ENCODE measurements at places on chromosomes 7 and 10.
A peak's percentile ranks its signal among the peaks of the same experiment; 100 is the strongest.

DNA sequence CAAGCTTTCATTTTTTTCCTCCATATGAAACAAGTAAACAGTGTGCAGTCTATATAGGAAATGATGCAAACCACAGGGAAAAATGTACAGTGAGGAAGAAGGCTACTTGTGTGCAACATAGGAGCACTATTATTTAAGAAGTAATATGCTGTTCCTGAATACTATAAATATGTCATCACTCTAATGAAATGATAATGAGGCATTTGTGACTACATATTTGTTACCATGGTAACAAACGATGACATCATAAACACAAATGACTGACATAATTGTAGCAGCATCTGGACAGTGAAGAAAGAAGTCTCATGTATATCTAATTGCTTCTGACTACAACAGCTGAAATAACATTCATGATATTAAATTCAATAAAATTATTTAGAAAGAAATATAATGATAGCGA, 164.8 kb downstream of the C7orf25 start:
- H3K36me3 ChIP-seq = no peaks in the 10 kb centered on the region
- no peak overlapping the region for H3K27ac ChIP-seq

- no peak overlapping the region for H3K4me3 ChIP-seq
- no peaks in the 10 kb centered on the region for H3K4me1 ChIP-seq
- no peak overlapping the region for H3K27ac ChIP-seq
- H3K36me3 ChIP-seq = peaks cover 4% of the 10 kb centered on the region
These were observed 47.7 kb downstream of the NOC3L start for GRCh38 chr10:94315024-94315451.

- H3K4me1 ChIP-seq = peaks cover 9% of the 10 kb centered on the region
- H3K27me3 ChIP-seq = no peaks in the 10 kb centered on the region
- H3K36me3 ChIP-seq = no peaks in the 10 kb centered on the region
- peak; percentile 51 for DNase-seq
These were observed 4.2 kb upstream of the MAFK start for GRCh38 chr7:1526271-1526754.

DNA sequence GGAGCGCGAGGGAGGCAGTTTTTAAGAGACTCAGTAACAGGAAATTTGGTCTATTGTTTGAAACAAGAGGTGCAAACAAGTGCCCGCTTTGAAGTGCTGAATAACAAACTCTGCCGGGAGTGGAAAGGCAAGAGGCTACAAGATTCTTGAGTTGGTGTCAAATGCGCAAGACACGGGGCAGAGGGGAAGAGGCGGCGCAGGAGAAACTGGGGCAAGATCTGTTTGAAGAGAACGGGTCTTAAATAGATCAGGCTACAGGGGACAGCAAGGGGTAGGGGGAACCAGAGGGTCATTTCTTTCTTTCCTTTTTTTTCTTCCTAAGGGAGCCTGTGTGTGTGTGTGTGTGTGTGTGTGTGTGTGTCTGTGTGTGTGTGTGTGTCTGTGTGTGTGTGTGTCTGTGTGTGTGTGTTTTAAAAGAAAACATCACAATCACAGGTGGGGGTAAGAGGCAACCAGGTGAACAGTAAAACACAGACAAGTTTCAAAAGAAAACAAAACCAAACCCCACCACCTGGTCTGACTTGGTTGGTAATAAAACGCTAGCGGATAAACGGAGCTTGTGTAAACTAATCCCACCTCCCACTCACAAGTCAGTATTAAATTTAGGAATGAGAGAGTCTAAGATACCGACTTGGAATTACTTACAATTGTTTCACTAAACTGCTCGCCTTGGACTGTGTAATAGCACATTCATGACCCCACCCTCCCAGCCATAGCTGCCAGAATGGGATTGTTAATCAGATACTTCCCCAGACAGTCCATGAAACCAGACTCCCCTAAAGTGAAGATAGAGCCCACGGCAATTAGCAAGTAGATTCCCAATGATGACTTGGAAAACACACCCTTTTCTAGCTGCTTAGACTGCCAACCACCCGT, 13.1 kb upstream of the CUX1 start:
- H3K4me1 ChIP-seq = peaks cover 6% of the 10 kb centered on the region
- peaks cover 17% of the 10 kb centered on the region for H3K27me3 ChIP-seq
- H3K27ac ChIP-seq = no peak overlapping the region
- no peaks in the 10 kb centered on the region for H3K36me3 ChIP-seq
- no peak overlapping the region for H3K4me3 ChIP-seq

DNA sequence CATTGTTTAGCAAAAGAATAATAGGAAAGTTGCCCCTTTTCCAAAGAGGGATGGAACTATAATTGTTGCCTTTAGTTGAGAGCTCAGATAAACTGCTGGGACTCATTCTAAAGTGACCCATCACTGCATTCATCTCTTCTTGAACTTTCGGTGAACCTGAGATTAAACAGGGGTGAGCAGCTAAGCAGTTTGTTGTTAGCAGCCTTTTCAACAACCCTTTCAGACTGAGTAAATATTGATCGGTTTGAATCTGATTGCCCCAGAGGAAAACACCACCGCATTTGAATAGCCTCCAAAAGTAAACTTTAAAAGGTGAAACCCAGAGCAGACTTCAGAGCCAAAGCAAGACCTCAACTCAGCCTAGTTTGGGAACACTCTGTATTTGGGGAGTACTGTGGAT, 4.7 kb downstream of the HOXA1 start:
- H3K4me3 ChIP-seq = no peak overlapping the region
- DNase-seq = no peak
- peaks cover 7% of the 10 kb centered on the region for H3K36me3 ChIP-seq
- H3K27me3 ChIP-seq = no peaks in the 10 kb centered on the region

- H3K27me3 ChIP-seq = peaks cover 19% of the 10 kb centered on the region
- no peak for DNase-seq
- no peak overlapping the region for H3K4me3 ChIP-seq
- H3K4me1 ChIP-seq = no peaks in the 10 kb centered on the region
These were observed 139.0 kb upstream of the GPR26 start for GRCh38 chr10:123527151-123527550.

- H3K36me3 ChIP-seq = no peaks in the 10 kb centered on the region
- H3K27ac ChIP-seq = no peak overlapping the region
- H3K27me3 ChIP-seq = no peaks in the 10 kb centered on the region
- DNase-seq = no peak
These were observed 49.9 kb downstream of the TRIM24 start for GRCh38 chr7:138510003-138510402.

DNA sequence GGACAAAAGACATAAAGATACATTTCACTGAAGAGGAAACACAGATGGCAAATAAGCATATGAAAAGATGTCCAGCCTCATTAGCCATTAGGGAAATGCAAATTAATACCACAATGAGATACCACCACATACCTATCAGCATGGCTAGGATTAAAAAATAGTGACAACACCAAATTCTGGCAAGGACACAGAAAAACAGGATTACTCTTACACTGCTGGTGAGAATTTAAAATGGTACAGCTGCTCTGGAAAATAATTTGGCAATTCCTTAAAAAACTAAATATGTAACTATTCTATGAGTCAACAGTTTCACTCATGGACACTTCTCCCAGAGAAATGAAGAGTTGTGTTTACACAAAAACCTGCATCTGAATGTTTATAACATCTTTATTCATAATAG, 121.1 kb downstream of the C10orf90 start:
- H3K27ac ChIP-seq = no peak overlapping the region
- H3K4me3 ChIP-seq = no peak overlapping the region
- H3K36me3 ChIP-seq = no peaks in the 10 kb centered on the region
- H3K27me3 ChIP-seq = peaks cover 16% of the 10 kb centered on the region
- DNase-seq = no peak

DNA sequence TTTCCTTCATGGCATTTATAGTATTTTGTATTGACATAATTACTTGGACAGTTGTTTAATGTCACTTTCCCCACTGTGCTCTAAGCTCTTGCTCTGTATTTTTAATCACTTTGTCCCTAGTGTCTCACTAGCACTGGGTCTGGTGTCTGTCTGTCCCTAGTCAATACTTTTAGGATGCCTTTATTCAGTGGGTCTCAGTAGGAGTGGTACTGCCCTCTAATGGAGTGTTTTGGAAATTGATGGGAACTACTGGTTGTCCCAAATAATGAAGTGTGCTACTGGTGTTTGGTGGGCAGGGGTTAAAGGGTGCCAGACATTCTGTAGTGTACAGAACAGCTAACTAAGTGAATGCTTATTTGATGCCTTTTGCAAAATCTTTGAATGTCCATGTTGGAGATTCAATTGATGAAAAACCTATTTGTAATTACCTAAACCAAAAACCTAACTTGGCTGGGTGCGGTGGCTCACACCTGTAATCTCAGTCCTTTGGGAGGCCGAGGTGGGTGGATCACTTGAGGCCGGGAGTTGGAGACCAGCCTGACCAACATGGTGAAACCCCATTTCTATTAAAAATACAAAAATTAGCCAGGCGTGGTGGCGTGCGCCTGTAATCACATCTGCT, 33.3 kb downstream of the CDK14 start:
- H3K4me3 ChIP-seq = no peak overlapping the region
- peaks cover 21% of the 10 kb centered on the region for H3K4me1 ChIP-seq
- no peaks in the 10 kb centered on the region for H3K27me3 ChIP-seq
- H3K27ac ChIP-seq = no peak overlapping the region
- H3K36me3 ChIP-seq = no peaks in the 10 kb centered on the region

DNA sequence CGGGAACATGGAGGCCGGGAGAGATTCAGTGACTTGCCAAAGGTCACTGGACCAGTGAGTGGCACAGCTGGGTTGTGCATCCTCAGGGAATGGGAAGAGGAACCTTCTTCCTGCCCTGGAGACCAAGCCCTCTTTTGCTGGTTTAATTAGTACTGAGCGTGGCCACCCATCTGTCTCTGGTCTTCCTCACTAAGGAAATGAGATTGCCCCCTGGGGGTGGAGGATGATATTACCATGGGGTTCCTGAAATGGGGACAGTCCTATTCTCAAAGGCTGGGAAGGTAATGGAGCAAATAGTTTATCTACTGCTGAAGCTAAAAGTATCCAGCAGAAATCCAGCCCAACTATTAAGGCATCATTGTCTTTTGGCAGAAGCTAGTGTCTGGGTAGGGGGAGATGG, 98.6 kb upstream of the FGFR2 start:
- H3K27ac ChIP-seq = no peak overlapping the region
- peak; percentile 54 for DNase-seq
- peaks cover 14% of the 10 kb centered on the region for H3K27me3 ChIP-seq
- H3K4me1 ChIP-seq = peaks cover 5% of the 10 kb centered on the region
- no peak overlapping the region for H3K4me3 ChIP-seq

- no peak overlapping the region for H3K27ac ChIP-seq
- H3K27me3 ChIP-seq = no peaks in the 10 kb centered on the region
- H3K36me3 ChIP-seq = peaks cover 26% of the 10 kb centered on the region
- peak; percentile 16 for DNase-seq
- peaks cover 5% of the 10 kb centered on the region for H3K4me1 ChIP-seq
These were observed 103.9 kb downstream of the LRRC4 start for GRCh38 chr7:127927348-127927696.

GRCh38 chr10:124174673-124175645, 81.6 kb upstream of the CHST15 start:
- DNase-seq = no peak
- H3K4me1 ChIP-seq = no peaks in the 10 kb centered on the region
- no peaks in the 10 kb centered on the region for H3K36me3 ChIP-seq
- H3K4me3 ChIP-seq = no peak overlapping the region
- H3K27ac ChIP-seq = no peak overlapping the region

DNA sequence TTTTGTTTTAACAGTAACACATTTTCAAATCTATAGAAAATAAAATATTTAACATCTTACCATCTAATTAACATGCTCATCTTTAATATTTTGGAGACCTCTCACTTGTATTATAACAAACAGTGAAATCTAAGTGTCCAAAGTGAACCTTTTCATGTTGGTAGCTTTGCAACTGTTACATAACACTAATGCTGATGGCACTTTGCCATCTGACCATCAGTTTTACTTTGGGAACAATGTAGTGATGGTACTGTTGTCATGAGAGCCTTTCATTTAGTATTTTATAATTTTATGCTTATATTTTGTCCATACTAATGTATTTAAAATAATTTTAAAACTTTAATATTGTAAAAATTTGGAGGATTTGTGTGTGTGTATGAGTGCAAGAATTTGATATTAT, 1017.0 kb upstream of the KCND2 start:
- H3K4me1 ChIP-seq = no peaks in the 10 kb centered on the region
- DNase-seq = no peak
- no peak overlapping the region for H3K27ac ChIP-seq
- no peaks in the 10 kb centered on the region for H3K36me3 ChIP-seq
- H3K4me3 ChIP-seq = no peak overlapping the region

- H3K4me3 ChIP-seq = no peak overlapping the region
- peaks cover 27% of the 10 kb centered on the region for H3K36me3 ChIP-seq
- H3K27me3 ChIP-seq = no peaks in the 10 kb centered on the region
- no peak overlapping the region for H3K27ac ChIP-seq
- H3K4me1 ChIP-seq = peaks cover 19% of the 10 kb centered on the region
These were observed 19.4 kb downstream of the WBP1L start for GRCh38 chr10:102763037-102763607.

DNA sequence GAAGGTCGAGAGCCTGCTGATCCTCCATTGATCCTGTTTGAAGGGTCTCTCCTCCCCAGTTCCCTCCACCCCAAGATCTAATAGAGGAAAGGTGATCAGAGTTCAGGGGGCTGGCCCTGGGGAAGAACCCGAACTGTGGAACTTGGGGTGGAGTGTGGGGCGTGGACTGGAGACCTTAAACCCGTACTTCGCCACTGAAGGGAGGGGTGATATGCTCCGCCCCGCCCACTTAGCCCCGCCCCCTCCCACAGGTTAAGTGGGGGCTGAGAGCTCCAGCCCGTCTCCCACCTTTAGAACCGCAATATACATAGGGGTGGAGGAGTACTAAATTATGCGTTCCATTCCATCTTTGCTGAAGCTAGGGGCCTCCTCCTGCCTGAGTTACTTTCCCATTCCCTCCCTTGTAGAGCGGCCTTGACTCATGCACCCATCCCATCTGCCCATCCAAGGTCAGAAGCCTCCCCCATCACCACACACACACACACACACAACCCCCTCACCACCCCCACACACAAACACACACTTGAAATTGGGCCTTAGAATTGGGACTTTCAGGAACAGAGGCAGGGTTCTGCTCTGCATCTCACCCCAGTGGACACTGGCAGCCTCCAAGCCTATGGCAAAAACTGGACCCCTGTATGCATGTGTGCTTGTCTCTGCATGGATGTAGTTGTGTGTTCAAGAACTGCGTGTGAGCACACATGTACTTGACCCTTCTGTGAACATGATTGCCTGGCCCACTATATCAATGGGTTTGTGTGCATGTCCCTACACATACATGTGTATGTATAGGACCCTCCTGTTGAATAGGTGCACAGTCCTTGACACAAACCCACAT, 991 bp downstream of the SEMA4G start:
- H3K27ac ChIP-seq = no peak overlapping the region
- peaks cover 8% of the 10 kb centered on the region for H3K36me3 ChIP-seq
- no peak for DNase-seq
- no peaks in the 10 kb centered on the region for H3K4me1 ChIP-seq
- peak overlapping the region; percentile 66 for H3K4me3 ChIP-seq

DNA sequence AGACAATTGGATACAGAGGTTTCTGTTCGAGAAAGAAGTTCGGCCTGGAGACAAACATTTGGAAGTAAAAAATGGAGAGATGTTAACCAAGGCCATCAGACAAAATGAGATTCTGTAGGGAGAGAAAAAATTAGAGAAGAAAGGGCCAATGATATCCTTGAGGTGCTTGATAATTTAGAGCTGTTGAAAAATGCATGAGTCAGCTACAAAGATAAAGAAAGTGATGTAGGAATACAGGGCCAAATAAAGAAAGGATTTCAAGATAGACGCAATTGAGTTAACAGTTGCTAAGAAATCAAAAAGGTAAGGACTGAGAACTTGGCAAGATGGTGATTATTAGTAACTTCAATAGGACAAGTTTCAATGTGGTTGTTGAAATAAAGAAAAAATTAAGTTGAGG, 384.2 kb upstream of the SEMA3A start:
- no peaks in the 10 kb centered on the region for H3K27me3 ChIP-seq
- DNase-seq = no peak
- no peak overlapping the region for H3K4me3 ChIP-seq
- H3K27ac ChIP-seq = no peak overlapping the region
- no peaks in the 10 kb centered on the region for H3K4me1 ChIP-seq

- DNase-seq = peak; percentile 44
- no peaks in the 10 kb centered on the region for H3K27me3 ChIP-seq
- H3K36me3 ChIP-seq = no peaks in the 10 kb centered on the region
These were observed 218.0 kb upstream of the IGFBP3 start for GRCh38 chr7:46139079-46139478.

Measured in MCF 10A (cell line).